ENCODE measurements at places on chromosomes 3 and 15.

DNA sequence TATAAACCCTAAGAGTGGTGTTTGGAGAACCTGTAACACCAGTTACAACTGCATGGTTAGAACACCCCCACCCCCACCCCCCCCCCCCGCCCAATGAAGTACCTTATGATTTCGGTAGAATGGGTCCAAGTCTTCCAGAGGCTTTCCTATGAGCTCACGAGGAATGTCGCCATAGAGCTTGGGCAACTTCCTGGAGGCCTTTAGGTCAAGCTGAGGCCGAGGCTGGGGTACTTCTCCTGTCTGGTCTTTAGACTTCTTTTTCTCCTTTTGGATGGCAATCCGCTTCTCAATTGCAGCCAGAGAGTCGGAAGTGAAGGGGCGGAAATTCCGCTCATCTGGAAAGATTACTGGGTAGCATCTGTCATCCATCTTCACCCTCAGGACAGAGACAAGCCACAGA lies 101.8 kb downstream of the SCN11A start:
- no peak for DNase-seq

DNA sequence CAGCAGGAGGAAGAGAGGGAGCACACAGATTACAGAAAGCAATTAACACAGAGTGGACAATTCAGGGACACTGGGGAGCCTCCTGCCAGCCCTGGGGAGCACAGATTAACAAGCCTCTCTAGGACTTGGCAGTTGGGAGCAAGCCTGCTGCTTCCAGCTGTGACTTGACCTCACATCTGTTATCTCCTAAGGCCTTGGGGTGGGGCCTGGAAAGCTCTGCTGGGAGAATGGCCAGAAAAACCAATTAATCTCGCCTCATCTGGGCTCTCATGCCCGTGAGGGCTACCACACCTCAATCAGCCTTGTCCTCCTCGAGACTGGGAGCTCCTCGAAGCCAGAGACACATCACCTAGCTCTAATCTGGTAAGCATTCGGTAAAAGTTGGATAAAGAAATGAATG lies 39.1 kb downstream of the SEMA5B start:
- DNase-seq: no peak

GRCh38 chr3:44805960-44806359 lies 44.4 kb downstream of the KIF15 start:
- DNase-seq: no peak

GRCh38 chr3:137946356-137946973 lies 63.5 kb upstream of the CLDN18 start:
- no peak for DNase-seq

DNA sequence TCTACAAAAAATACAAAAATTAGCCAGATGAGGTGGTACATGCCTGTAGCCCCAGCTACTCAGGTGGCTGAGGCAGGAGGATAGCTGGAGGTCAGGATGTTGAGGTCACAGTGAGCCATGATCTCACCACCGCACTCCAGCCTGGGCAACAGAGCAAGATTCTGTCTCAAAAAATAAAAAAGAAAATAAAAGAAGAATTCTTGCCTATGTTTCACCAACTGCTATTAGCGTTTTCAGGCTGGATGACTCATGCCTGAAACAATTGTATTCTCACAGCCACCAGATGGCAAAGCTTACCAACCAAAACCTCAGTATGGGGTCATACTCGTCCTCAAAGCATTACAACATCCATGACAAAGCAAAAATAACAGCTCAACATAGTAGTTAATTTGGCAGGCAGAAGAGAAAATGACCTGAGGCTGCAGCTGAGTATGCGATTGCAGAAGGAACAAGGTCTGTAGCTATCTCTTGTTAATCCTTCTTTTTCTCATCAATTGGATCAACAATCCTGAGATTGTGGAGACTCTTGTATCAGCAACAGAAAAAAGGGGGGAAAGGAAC lies 52.2 kb downstream of the TP53BP1 start:
- DNase-seq: peak; percentile 60

DNA sequence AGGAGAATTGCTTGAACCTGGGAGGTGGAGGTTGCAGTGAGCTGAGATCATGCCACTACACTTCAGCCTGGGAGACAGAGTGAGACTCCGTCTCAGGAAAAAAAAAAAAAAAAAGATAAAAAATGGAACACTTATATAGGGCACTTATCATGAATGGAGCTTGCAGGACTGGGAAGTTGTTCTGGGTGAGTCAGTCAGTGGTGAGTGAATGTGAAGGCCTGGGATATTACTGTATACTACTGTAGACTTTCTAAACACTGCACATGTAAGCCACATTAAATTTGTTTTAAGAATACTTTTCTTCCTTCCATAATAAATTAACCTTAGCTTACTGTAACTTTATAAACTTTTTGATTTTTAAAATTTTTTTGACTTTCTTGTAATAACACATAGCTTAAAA lies 59.8 kb downstream of the SFMBT1 start:
- DNase-seq: no peak

- DNase-seq: no peak
Measured at GRCh38 chr3:23161308-23161707, 41.8 kb upstream of the UBE2E2 start.

DNA sequence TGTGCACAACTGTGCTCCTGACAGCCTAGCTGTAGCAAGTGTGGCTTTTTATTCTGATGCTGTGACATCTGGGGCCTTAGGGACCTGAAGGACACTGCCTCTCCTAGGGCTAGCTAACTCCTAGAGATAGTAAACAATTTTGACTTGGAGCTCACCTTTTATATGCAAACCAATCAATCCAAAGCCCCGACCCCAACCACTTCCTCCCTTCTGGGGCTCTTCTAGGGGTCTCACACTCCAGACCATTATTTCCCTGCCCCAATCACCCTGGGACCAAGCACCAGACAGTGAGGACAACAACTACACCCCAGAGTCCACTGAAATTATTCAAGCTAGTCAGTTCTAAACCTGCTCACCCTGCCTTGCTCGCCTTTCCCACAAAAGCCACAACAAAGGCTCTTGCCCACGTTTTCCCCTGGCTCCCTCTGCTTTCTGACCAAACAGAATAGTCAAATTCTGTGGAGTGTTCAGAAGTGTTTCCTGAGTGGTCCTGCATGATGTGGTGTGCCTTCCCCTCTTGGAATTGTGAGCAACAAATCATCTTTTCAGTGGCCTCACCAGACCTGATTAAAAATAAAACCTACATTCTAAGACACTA lies 84.2 kb upstream of the WNT5A start:
- no peak for DNase-seq

- DNase-seq: no peak
Measured at GRCh38 chr15:78200276-78200930, 34.0 kb downstream of the ACSBG1 start.

GRCh38 chr15:60752973-60753720 lies 274.2 kb upstream of the ICE2 start:
- DNase-seq: no peak

DNA sequence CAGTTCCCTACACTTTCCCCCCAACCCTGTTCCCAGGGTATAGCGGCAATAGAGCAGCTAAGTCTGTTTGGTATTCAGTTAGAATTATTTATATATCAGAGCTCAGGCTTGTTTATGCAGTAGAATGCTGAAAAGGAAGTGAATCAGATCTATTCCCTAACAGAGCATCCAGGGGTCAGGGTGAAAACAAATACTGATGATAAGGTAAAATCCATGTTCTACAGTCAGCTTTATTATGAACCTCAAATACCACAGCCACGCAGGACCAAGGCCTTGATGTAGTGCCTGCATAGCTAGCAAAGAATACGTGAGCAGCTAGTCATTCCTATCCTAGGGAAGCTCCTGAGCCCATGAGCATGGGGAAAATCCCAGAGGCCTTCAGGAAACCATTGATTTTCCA lies 229.7 kb upstream of the ICE2 start:
- no peak for DNase-seq

- DNase-seq: no peak
Measured at GRCh38 chr3:126525091-126525852, 1.3 kb downstream of the CHST13 start.

- DNase-seq: no peak
Measured at GRCh38 chr3:169348929-169349621, 314.4 kb downstream of the MECOM start.

DNA sequence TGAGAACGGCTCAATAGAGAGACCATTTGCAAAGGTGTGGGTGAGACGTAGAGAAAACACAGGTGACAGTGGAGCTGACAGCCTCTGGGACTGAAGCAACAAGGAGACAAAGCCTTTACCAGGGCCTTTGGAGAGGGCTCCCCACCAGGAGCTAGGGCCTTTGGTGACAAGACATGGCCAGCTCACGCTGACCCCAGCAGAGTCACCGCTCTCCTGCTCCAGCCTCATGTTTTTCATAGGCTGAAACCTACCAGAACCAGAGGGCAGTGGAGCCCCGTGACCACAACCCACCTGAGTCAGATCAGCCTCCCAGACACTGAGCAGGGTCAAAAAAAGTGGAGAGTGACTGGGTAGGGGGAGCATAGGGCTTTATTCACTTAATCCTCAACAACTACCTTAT lies 214.7 kb downstream of the SHQ1 start:
- DNase-seq: no peak

DNA sequence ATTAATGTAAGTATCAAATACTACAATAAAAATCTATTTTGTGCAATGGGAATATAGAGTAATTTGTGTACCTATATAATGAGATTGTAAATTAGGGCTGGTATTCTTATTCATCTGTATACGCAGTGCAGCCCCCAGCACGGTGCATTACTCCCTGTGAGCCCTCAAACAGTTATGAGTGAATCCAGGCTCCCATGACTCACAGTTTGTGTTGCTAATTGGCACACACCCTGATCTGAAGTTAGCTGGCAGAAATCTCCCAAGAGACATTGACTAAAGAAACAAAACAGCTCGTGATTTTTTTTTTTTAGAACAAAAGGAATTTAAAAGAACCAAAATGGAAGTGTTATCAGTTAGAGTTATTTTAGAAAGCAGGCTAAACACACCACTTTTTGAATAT lies 15.7 kb downstream of the GK5 start:
- no peak for DNase-seq

DNA sequence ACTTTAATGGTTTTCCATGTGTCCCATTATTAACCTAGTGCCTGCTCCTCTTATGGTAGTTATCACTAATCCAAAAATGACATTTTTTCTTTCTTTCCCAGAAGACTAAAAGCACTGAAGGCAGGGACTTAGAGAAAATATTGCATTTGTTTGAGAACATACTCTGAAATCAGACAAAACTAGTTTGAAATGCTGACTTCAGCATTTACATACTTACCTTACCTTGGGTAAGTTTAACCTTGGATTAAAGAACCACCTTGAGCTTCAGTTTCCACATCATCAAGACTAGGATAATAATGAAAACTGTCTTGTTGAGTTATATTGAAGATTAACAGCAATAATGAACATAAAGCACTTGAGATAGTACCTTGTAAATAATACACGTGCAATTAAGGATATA lies 413.0 kb downstream of the SOX2 start:
- no peak for DNase-seq

DNA sequence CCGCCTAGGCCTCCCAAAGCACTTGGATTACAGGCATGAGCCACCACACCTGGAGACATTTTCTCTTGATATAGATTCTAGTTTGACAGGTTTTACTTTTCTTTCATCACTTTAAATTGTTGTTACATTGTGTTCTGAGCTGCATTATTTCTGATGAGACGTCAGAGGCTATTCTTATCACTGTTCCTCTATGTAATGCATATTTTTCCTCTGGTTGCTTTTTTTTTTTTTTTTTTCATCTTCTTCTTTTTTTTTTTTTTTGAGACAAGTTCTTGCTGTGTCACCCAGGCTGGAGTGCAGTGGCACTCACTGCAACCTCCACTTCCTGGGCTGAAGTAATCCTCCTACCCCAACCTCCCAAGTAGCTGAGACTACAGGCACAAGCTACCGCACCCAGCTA lies 41.2 kb downstream of the TRA2B start:
- no peak for DNase-seq

DNA sequence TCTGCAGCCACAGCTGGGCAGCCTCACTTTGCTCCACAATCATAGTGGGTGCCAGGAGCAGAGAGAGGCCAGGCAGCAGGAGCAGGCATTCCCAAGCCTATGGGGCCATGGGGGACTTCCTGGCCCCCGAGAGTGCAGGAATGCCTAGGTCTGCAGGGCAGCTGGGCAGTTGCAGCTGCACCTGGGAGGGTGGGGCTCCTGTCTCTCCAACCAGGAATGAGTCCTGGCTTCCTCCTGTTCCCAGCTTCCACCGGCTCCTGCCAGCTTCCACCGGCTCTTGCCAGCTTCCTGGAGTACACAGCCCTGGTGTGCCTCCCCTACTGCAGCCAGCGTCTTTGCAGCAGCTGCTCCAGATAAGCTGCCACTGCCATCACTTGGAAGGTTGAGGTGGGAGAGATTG lies 86.3 kb upstream of the CDV3 start:
- no peak for DNase-seq

- no peak for DNase-seq
Measured at GRCh38 chr3:9147215-9147895, 102.1 kb downstream of the SRGAP3 start.

DNA sequence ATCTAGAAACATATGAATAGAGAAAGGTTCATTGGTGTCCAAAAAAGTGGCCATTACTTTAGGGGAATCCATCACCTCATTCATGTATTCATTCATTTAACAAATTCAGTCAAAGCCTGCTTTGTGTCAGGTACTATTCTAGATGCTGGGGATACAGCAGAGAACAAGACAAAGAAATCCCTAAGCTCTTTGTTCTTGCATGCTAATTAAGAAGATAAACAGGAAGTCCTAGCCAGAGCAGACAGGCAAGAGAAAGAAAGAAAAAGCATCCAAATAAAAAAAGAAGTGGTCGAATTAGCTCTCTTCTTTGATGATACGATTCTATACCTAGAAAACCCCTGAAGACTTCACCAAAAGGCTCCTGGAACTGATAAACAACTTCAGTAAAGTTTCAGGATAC lies 12.4 kb upstream of the ZMAT3 start:
- no peak for DNase-seq

- peak; percentile 50 for DNase-seq
Measured at GRCh38 chr3:197186887-197187588, 111.4 kb downstream of the DLG1 start.

DNA sequence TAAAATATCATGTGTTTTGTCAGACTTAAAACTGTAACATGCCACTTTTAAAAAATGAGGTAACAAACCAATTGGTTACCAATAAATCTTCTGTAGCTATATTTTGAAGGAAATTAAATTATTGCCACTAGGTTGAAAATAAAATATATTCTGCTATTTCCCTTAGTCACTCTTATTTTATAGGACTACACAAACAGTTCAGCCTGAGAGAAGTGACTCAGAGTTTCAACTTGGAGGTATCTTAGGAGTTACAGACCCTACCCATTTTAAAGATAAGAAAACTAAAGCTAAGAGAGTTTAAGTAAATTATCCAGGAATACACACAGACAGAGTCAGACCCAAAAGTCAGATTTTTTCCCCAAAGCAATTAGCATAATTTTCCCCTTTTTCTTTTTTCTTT lies 65.1 kb downstream of the PIK3CB start:
- no peak for DNase-seq

- no peak for DNase-seq
Measured at GRCh38 chr15:63107895-63108546, 13.6 kb upstream of the LACTB start.

GRCh38 chr3:115086344-115086743 lies 60.7 kb downstream of the ZBTB20 start:
- DNase-seq: no peak

GRCh38 chr3:117788061-117788460 lies 1078.5 kb downstream of the TUSC7 start:
- DNase-seq: no peak

Data from anterior cingulate cortex (tissue), 58 donors.